Right ventricle myocardium superior (tissue), 1 donor: ENCODE measurements at places on chromosomes 4 and X.

GRCh38 chrX:122422547-122422946, 761.5 kb upstream of the GRIA3 start:
- DNase-seq: no peak

- DNase-seq: no peak
Observed at GRCh38 chrX:24759786-24760185, 66.1 kb downstream of the POLA1 start.

DNA sequence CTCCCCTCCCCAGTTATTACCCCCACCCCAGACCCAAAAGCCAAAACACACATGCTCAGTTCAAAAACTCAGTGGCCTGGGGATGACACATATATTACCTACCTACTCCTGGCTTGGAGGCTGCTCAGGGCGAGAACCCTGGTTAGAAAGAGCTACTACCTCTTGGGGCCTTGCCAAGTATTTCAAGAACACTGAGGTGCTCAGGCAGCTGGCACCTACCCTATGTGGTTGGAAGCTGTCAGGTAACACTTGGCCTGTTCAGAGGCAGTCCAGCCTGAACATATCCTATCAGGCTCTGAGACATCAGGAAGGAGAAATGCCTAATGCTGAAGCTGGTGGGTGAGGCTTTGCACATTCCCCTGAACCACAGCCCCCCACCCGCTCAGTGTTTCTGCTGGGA, 4.9 kb downstream of the BCAP31 start:
- DNase-seq: no peak

DNA sequence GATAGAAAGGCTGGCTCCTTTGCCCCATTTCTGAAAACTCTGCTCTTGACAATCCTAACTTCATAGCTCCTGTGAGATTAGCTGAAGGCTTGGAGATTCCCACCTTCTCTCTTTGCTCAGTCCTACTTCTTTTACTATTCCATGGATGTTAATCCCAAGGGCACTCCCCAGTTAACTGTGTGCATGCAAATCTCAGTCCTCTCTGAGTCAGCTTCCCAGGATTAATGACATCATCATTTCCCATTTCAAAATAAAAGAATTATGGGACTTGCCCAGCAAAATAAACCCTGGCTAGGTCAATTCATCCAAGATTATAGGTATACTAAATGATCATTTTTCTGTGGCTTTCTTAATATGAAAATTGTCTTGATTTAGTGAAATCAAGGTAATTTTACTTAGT, 328.6 kb upstream of the NR3C2 start:
- DNase-seq: no peak

- no peak for DNase-seq
Observed at GRCh38 chr4:20106921-20107320, 144.8 kb upstream of the SLIT2 start.
